Stimulated activated CD8-positive, alpha-beta memory T cell treated with anti-CD3 and anti-CD28 coated beads, Interleukin-15, amount 100 ng/mL, for 48 hours (primary cell): ENCODE measurements at places on chromosomes 3 and 15.

DNA sequence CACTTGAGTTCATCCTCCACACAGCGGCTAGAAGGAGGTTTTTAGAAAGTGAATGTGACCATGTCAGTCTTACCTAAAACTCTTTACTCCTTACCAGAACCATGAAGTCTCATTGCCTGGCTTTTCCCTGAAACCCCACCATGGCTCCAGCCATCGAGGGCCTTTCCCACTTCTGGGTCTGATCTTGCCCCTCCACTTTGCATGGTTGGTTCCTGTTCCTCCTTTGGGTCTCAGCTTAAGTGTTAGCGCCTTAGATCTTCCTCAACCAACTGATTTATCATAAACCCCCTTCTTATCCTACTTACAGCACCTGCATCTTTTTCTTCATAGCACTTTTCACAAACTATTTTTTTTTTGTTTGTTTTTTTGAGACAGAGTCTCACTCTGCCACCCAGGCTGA is 45.9 kb upstream of the ULK4 start:
- no peak for DNase-seq

DNA sequence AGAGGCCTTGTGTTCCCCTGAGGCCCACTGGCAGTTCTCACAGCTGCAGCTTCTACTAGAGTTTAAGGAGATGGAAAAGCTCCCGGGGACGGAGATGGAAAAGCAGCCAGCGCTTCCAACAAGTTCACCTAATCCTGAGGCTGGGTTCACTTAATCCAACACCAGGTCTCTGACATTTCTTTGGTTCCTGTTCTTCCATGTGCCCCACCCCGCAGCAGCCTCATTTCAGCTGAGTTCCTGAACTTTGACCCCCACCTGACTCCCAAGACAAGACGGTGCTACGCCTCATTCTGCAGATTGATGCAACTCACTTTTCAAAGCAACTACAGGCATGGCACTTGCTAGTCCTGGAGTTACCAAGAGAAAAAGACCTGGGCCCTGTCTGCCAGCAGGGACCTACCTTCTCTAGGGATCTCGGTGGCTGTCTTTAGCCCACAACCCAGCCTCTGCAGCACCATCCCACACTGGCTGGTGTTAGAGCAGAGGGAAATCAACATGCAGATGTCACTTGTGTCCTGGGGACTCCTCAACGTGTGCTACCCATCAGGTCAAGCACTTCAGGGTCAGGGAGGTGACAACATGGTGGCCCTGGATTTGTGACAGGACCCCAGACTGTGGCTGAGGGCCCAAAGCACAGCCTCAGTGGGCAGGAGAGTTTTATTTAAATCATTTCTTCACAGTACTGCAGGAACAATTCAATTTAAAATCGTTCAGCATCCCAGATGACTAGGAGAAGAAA is 406.1 kb downstream of the VPS13C start:
- DNase-seq = no peak

DNA sequence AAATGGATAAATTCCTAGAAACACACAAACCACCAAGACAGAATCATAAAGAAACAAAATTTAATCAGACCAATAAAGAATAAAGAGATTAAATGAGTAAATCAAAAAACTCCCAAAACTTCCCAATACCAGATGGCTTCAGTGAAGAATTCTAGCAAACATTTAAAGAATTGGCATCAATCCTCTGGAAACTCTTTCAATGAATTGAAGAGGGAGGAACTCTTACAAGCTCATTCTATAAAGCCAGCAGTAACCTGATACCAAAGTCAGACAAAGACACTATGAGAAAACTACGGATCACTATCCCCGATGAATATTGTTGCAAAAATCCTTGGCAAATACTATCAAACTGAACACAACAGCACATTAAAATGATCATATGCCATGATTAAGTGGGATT is 81.9 kb upstream of the SLCO2A1 start:
- DNase-seq = no peak

- DNase-seq = no peak
These were observed 65.2 kb downstream of the MYLK start for GRCh38 chr3:123818921-123819429.

DNA sequence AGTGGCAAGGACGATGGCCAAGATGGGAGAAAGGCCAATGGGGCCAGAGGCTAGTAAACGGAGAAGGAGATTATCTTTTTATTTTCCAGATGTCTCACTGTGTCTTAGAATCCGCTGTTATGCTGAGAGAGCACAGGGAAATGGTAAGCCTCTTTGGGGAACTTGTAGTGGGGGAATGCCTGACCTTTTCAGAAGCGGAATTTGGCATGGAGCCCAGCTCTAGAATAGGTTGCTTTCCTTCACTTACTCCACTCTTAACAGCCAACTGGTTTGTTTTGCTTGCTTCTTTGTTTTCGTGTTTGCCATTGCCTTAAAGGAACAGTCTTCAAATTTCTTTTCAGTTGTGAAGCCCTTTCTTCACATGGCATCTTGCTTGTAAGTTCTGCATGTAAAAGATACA is 316.2 kb upstream of the THRB start:
- DNase-seq = no peak
